Ammon's horn (tissue), 1 donor: ENCODE measurements at places on chromosomes 12 and 14.

- DNase-seq = no peak
These were observed 26.5 kb downstream of the PRPF40B start for GRCh38 chr12:49649892-49650291.

DNA sequence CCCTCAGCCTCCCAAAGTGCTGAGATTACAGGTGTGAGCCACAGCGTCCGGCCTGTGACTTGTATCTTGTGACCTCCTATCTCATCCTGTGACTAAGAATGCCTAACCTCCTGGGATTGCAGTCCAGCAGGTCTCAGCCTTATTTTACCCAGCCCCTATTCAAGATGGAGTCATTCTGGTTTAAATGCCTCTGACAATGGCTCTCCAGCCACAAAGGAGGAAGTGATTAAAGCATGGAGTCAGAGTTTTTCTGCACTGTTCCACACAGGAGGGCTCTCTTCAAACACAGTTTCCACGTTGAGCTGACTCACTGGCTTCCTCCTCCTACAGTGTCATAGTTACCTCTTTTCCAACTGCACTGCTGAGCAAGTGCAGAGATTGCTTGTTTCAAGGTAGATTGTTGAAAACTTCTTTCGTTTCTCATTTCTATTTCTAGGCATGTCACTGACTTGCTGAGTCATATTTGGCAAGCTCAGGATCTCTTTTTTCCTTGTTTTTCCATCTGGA is 383.8 kb downstream of the PCNX1 start:
- peak; percentile 55 for DNase-seq

GRCh38 chr12:56658921-56659320 is 13.1 kb upstream of the ATP5F1B start:
- no peak for DNase-seq

GRCh38 chr12:62006076-62006732 is 254.0 kb upstream of the USP15 start:
- peak; percentile 59 for DNase-seq

GRCh38 chr12:26334621-26335124 is 139.3 kb downstream of the SSPN start:
- DNase-seq = peak; percentile 75

DNA sequence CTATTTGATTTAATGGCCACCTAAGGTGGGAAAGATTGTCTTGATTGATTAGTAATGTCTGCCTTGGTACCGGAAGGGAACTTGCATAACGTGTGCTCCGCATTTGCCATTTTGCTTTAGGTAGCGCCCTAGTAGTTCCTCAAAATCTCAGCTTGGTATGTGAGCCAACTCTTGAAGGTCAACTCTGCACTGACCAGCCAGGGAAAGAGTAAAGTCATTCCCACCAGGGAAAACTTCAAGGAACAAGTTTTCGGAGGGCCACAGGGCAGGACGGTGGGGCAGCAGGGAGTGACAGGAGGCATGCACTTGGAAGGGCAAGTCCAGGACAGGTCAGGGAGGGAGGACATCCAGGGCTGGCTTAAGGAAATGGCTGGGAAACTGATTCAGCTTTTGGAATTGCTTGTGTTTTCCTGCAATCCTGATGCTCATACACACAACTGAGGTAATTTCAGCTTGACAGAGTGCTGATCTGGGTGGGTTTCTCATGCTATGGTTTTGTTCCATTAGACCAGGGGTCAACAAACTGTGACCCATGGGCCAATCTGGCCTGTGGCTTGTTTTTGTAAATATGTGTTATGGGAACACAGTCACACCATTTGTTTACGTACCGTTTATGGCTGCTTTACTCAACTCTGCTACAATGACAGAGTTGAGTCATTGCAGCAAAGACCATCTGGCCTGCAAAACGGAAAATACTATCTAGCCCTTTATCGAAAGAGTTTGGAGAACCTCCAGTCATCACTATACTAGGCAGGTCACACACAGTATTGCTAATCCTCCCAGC is 184.5 kb downstream of the RBM19 start:
- DNase-seq = peak; percentile 36

GRCh38 chr12:26821212-26821701 is 11.7 kb downstream of the ITPR2 start:
- DNase-seq = peak; percentile 50
